Substantia nigra (tissue), 51 donors: ENCODE measurements at places on chromosomes 7 and 10.

- DNase-seq: no peak
Observed at GRCh38 chr7:37916673-37917660, at the start of gene SFRP4. SFRP4 (minus strand) TSS chr7:37916817; CDS start chr7:37916537, 280 bp downstream.

DNA sequence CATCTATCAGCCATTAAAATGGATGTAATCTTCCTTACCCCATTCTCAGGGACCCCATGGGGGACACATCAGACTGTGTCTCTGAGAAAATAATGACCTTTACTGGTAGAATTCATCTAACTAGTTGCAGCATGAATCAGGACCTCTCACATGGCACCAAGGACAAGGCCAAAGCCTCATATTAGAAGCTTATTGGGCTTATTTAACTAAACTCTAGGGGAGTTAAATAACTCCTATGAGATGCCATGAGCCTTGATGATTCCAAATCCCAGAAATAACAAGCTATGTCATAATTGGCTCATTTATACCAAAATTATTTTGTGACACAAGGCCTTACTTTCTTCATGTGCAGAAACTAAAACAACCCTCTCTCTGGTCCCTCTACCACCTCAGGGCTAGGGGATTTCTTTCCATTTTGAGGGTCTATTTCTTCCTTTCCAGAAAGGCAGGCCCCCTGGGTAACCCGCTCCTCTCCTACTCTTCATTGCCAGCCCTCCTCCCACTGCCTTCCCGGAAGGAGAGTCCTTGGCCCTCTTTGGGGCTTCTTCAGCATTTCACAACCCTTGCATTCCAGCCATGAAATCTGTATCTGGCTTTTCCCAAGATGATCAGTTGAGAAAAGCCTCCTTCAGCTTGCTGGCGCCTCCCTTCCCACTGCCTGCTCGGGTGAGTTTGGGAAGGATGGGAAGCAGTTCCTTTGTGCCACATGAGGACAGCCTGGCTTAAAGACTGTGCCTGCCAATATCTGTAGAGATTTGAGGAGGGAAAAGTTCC is 41.8 kb upstream of the TRIM8 start:
- DNase-seq: no peak

GRCh38 chr10:106655636-106656035 is 508.9 kb downstream of the SORCS1 start:
- no peak for DNase-seq

DNA sequence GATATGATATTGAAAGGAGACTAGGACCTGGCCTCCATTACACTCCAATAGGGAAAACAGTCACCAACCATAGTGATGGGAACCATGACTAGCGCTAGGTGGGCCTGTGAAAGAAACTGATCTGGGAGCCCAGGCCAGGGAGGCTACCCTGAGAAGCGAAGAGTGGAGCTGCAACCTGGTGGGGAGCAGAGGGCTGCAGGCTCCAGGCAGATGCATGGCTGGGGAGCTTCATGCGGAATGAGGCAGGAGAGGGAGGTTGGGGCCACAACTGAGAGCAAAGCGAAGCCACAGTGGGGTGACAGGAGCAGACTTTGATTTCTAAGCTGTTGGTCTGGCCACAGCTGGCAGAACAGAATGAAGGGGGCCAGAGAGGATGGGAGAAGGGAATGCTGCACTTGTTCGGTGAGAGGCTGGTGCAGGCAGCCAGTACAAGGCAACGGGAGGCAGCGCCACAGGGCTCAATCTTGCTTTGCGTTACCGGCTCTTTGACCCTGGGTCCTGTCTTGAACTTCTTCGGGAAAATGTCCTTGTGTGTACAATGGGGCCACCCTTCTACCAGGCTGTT is 88.4 kb downstream of the TACC2 start:
- no peak for DNase-seq

DNA sequence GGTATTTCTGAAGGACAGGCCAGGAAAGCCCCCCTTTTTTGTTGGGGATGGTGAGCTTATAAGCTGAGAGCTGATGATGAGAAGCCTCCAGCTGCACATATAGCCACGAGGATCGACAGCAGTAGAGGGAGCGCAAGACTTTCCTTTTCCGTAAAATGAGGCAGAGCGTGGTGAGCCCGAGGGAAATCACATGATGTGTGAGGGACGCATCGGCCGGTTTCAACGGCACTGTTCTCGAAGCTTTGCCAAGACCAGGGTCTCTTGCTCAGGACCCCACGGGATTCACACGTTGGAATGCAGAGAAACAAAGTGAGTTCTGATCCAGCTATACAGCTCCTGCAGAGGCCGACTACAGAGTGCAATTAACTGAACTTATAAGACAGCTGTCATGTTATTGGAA is 55.7 kb downstream of the ADAM12 start:
- no peak for DNase-seq

DNA sequence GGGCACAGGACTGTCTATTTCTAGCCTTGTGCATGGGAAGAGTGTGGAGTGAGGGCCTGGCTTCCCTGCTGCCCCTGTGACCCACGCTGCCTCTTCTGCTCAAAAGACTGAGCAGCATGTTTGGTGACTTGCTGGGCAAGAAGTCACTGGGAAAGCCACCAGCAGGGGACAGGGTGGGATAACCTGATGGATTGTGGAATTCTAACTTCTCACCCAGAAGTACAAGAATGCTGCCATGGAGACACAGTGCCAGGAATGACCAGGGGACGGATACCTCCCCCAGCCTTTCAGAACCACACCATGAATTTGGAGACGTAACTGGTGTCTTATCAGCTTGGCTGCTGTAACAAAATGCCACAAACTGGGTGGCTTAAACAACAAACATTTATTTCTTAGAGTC is 28.4 kb downstream of the GALNTL5 start:
- no peak for DNase-seq

- DNase-seq: no peak
Observed at GRCh38 chr7:122269241-122269640, 35.3 kb downstream of the FEZF1 start.

GRCh38 chr7:111732923-111733322 is 170.6 kb upstream of the IMMP2L start:
- DNase-seq: no peak

- DNase-seq: no peak
Observed at GRCh38 chr7:1704811-1705738, 35.0 kb downstream of the ELFN1 start.

DNA sequence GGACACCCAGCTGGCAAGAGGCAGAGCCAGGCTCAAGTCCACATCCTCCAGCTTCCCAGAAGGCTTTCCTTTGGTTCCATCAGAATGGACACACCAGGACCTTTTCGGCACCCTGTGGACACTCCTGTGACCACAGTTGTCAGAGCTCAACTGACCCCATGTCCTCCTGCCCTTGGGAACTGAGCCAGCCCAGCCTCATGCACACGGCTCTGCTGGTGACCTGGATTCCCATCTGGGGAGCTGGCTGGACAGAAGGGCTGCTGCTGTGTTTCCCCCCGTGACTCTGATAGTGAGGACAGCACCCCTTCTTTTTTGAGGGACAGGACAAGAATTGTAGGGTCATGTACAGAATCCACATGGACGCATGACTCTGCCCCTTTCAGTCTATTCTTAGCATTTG is 289.2 kb downstream of the WDR37 start:
- no peak for DNase-seq

- no peak for DNase-seq
Observed at GRCh38 chr10:69642747-69643146, 12.7 kb downstream of the FAM241B start.

DNA sequence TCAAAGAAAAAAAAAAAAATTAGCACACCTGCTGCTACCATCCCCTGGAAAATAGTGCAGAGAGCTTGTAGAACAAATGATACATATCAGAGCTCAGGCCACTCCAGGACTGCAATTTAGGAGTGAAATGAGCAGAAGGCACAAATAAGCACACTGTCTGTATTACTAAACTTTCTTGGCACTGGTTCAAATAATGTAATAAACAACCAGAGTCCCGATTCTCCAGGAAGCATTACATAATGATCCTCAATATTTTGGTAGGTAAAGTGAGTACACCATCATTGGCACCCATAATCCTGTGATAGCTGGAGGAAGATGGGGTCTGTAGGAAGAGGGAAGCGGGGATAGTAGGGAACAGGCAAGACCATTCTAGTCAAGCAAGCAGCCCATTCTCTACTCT is 74.3 kb downstream of the SVOPL start:
- DNase-seq: no peak

DNA sequence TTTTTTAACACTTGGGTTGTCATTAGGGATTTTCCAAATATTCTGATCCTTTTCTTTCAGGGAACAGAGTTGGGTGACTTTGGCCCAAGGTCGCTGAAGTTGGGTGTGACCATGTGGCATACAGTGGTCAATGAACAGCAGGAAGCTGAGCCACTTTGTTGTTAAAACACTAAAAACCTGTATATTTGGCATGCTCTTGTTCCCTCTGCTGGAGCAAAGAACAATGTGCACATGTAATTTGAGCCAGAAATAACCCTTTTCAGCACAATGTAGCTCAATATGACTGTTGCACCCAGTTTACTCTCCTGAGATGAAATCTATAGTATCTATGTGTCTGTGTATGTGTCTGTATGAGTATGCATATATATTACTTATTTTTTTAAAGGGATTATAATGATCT is 74.9 kb downstream of the ADCYAP1R1 start:
- DNase-seq: no peak

- DNase-seq: no peak
Observed at GRCh38 chr7:26305090-26305868, 13.6 kb downstream of the SNX10 start.

- DNase-seq: no peak
Observed at GRCh38 chr10:118277871-118278270, 64.3 kb downstream of the FAM204A start.

GRCh38 chr7:127541548-127541947 is 43.8 kb downstream of the GCC1 start:
- no peak for DNase-seq

DNA sequence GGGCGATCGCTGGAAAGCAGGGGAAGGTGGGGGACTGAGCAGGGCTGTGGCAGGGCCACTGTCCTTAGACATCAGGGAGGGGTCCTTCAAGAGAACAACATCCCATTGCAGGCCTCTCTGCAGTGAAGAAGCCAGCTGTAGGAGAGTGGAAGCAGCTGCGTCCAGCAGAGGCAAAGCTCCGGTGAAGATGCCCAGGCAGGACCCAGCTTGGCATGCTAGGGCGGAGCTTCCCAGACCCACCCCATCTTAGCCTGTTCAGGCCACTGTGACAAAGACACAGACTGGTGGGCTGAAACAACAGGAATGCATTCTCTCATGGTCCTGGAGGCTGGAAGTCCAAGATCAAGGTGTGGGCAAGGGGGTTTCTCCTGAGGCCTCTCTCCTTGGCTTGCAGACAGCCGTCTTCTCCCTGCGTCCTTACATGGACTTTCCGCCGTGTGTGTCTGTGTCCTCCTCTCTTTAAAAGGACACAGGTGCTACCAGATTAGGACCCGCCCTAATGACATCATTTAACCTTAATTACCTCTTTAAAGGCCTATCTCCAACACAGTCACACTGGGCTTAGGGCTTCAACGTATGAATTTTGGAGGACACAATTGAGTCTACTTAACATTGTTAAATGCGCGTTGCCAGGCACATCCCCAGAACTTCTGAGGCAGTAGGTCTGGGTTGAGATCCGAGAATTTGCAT is 178.1 kb upstream of the GRB10 start:
- DNase-seq: no peak

DNA sequence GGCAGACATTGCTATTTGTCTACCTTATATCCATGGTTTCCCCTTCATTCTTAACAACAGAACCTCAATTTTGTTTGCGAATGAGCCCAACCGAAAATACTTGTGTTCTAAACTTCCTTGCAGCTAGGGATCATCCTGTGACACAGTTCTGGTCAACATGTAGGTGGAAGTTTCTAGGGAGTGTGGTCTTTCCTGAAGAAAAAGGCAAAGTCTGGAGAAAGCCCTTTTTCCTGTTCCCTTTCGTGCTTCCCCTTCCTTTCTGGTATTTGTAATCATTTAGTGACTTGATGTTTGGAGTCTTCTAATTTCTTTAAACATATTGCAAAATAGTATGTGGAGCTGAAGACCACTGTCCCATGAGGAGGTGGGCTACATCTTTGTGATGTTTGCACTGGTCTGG is 2.9 kb upstream of the IFRD1 start:
- no peak for DNase-seq

- no peak for DNase-seq
Observed at GRCh38 chr7:17015598-17016031, 133.8 kb upstream of the AGR3 start.

DNA sequence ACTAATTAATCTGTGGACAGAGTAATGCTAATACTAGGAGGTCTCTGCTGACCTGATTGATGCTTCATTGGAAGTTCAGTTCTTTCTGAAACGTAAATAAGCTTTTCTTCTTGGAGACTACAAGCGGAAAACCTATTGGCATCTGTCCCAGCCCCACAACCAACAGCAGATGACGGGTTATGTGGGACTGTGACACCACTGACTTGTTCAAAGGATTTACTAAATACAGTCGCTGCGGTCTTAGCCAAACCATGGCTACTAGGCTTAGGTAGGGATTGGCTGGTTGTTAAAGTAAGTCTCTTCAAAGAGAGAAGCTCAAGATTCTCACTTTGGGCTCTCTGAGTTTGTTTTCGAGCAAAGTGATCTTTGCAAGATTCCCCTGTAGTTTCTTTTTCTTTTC is 68.3 kb downstream of the HYCC1 start:
- DNase-seq: no peak

DNA sequence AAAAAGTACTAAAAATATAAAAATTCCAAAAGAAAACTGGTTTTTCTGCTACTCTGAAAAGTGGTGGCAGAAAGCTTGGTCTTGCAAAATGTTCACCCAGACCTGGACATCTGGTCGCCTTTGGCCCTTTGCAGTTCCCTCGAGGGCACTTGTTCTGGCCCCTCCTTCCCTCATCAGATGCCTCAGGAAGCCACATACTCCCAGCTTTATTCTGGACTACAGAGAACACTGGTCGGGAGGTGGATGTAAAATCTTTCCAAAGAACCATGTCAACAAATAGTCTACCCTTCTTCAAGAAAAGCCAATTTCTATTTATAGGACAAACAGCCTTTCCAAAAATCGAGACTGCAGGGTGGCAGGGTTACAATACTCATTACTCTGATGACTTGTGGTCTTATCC is 726.1 kb downstream of the TNS3 start:
- DNase-seq: no peak

- no peak for DNase-seq
Observed at GRCh38 chr7:136874393-136875032, 6.1 kb downstream of the CHRM2 start.

DNA sequence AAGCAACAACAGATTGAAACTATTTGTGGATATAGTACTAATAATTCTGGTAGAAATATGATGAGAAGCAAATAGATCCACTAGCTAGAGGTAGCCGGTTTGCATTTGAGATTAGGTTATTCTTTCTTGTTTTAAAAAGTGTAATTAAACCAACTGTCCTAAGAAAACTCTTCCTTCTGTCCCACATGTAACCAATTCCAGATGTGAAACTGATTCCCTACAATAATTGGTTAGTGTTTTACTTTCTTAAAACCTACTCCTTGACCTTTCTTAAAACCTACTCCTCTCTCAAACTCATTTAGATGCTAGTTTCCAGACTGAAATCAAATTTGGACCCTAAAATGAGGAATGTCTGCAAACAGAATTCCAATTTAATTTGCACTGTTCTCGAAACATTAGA is 521.5 kb downstream of the SUGCT start:
- DNase-seq: no peak
